ENCODE measurements at places on chromosomes 16 and 17.

- peak; percentile 85 for DNase-seq
These were observed 1.7 kb downstream of the SPHK1 start for GRCh38 chr17:76385892-76386786.

GRCh38 chr16:3659251-3659650 lies 4.8 kb downstream of the DNASE1 start:
- DNase-seq, result peak; percentile 66

GRCh38 chr16:56898847-56899246 lies 33.1 kb upstream of the HERPUD1 start:
- no peak for DNase-seq

GRCh38 chr17:55186937-55187770 lies 77.6 kb upstream of the HLF start:
- DNase-seq, result no peak

- DNase-seq, result no peak
These were observed 21.7 kb upstream of the UBTF start for GRCh38 chr17:44241106-44241624.

GRCh38 chr16:49012961-49013726 lies 268.5 kb downstream of the CBLN1 start:
- no peak for DNase-seq

GRCh38 chr16:81526935-81527334 lies 82.3 kb downstream of the CMIP start:
- DNase-seq, result peak; percentile 89

DNA sequence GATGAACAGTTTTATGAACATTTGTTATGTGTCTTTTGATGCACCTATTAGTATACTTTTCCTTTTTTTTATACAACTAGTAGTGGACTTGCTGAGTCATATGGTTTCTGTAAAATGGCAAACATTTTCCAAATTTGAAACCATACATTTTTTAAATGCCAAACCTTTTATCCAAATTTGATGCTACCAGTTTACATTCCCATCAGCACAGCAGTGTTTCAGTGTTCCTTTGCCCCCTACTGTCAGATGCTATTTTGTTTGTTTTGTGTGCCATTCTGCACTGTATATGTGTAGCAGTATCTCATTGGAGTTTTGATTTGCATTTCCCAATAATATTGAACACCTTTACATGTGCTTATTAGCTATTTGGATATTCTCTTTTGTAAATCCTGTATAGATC lies 219.4 kb downstream of the TANC2 start:
- DNase-seq, result peak; percentile 71

DNA sequence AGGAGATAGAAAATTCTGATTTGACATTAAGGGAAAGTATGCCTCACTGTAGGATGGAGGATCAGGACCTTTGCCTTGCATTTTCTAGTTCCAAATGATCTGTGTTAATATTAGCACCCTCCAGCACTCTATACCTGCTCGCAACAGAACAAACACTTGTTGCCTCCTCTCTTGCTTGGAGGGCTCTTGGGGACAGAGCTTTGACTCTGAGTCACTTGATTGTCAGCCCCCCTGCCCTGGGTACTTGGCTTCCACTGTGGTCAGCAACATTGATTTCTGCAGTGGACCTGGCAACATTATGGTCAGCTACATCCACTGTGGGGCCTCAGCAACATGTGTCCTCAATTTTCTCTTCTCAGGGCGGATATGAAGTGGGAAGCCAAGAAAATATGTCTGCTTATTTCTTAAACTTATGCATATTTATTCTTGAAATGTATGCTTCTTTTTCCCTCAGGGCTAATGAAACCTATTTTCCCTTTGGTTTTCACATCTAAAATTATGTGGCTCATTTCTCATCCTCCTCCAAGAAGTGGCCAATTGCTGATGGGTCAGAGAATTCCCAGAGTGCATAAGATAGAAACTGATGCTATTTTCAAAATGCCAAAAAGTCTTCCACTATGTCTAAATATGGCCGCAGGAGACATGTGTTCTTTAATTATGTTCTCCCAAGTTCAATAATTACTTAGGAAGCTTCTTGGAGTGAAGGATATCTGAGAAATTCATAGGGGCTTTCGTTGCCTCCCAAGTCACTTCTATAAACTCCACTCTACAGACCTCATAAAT lies 94.6 kb upstream of the SMIM36 start:
- DNase-seq, result no peak

DNA sequence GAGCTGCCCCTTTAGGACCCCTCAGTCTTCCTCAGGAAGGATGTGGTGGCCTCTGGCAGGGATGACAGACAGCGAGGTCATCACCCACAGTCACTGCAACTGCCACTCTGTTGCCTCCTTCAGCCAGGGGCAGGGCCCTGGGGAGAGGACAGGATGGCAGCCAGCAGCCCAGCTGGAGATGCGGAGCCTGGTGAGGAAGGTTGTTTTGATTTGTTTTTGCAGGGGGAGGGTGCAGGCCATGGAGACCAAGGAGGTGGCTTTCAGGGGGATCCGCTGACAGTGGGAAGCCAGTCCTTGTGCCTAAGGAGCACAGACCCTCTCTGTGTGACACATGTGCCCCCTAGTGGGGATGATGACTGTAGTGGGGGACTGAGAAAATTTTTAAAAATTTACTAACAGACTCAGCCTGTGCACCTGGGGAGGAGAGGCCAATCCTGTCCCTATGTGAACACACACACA lies 7.4 kb downstream of the PRCD start:
- DNase-seq, result peak; percentile 80

GRCh38 chr17:4144422-4144747 lies 1.4 kb downstream of the CYB5D2 start:
- DNase-seq, result no peak

DNA sequence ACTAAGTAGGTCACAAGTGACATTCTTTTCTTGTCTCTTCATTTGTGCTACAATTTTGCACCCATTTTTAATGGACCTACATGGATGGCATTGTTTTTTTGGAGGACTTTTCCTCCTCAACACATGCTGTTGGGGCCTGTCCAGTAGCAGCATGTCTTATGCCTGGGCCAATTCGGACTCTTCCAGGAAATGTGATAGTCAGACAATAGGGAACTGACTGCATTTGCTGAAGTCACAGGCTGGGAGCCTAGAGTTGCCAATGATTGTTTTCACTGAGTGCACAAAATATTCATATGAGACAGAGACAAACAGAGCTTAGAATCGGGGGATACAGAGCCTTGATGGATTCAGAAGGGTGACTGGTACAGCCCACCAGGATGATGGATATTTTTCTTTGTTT lies 867.3 kb upstream of the GOT2 start:
- DNase-seq, result no peak

GRCh38 chr16:48053418-48053745 lies 102.4 kb downstream of the ABCC12 start:
- peak; percentile 54 for DNase-seq

DNA sequence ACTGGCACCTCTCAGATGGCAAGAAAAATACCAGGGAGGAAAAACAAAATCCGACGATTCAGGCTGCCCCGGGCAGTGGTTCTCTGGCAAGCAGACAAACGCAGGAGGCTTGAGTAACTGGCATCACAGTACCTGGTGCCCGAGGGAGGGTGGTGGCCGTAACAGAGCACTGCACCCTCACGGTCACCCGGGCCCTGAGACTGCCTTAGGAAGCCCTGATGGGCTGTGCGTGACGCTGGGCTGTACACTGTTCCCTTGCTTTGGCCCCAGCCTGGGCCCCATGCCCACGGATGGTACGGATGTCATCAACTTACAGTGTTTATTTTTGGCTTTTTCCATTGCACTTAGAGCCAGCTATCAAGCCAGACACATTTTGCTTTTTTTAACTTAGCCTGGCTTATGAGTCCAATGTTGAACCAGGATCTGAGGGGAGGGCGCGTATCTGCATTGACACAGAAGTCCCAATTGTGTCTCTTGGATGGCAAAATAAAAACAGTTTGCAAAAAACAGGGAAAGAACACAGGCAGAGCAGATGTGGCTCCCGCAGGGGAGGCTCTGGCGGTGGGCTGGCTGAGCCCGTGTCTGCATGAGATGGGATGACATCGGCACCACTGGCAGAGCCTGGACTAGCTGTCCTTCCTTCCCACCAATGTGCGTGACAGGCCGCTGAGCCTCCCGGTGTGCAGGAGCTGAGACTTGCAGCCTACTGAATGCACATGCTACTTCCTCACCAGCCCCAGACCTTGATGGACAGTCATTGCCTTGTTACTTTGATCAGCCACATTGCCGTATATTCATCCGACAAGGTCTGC lies 287.7 kb downstream of the FOXL1 start:
- DNase-seq, result peak; percentile 57

DNA sequence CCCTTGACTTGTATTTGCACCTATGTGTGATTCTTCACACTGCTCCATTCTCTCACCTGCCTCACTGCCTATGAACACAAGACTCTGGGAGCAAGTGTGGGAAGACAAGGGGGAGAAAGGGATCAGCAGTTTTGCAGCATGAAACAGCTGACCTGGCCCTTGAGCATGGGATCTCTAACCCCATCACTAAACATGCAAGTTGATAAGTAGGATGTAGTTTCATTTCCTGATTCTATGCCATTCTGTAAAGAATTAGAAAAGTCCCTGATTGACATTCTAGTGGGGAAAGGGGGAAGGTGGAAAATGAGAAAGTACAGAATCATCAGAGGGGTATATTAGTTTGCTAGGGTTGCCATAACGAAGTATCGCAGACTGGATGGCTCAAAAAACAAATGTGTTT lies 25.3 kb upstream of the MYOCD start:
- DNase-seq, result no peak

- DNase-seq, result no peak
These were observed 31.9 kb upstream of the NUDT7 start for GRCh38 chr16:77690416-77690815.
